ENCODE measurements at places on chromosomes 2 and 18.

GRCh38 chr18:44818668-44819403 lies 138.1 kb downstream of the SETBP1 start:
- no peak for DNase-seq

GRCh38 chr18:78948221-78948620 lies 31.4 kb upstream of the SALL3 start:
- DNase-seq: no peak

DNA sequence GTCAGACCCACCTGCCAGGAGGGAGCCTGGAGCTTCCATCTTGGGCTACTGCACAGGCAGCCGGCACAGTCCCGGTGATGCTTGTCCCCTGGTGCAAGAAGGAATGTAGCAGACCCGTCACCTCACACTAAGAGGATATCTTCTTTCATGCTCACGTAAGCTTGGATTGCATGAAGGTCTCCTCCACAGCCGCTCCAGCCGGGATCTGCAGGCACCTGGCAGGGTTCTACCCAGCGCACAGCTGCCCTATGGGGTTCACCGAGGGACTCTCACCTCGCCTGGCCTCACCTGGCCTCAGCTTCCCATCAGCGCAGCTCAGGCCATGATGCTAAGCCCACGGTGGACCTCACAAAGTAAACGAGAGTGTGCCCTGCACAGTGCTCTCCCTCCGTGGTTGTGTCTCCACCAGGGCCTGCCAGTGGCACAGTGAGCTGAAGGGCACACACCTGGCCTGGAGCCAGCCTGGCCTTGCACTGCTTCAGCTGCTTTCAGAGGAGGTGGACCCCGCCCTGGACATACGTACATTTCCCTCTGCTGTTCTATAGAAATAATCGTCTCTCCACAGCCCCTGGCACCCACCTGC lies 239.1 kb downstream of the SEPTIN10 start:
- no peak for DNase-seq

- DNase-seq: no peak
Measured at GRCh38 chr2:44930274-44931197, 11.0 kb upstream of the SIX3 start.

GRCh38 chr2:15809404-15809803 lies 130.9 kb upstream of the MYCN start:
- DNase-seq: no peak

GRCh38 chr2:216164087-216164486 lies 54.9 kb downstream of the XRCC5 start:
- DNase-seq: no peak

- no peak for DNase-seq
Measured at GRCh38 chr18:13362607-13363006, 144.0 kb downstream of the LDLRAD4 start.

- DNase-seq: no peak
Measured at GRCh38 chr18:24935896-24936295, 416.1 kb downstream of the ZNF521 start.

- no peak for DNase-seq
Measured at GRCh38 chr2:19878268-19879046, 23.3 kb downstream of the TTC32 start.

DNA sequence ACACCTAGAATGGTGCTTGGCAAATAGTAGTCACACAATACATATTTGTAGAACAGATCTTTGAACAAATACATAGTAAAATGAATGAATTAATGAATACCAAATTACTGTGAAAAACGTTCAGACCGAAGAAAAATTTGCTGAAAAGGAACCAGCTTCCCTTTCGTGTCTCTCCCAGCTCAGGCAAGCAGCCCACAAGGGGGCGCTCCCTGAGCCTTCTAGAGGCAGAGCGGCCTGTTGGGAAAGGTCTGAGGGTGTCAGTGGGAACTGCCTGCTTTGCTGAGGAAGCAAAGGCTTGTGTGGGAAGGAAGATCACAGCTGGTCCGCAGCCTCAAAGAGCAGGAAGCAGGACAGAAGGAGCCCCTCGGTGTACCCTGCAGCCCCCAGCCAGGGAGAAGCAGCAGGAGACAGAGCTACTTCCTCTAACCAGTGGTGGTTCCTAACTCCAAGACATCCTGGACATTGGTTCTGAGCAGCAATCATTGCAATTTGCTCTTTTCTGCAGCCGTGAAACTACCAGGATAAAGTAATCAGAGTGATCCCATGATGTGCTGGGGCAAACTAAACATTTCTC lies 231.1 kb downstream of the ANKRD30B start:
- DNase-seq: no peak

DNA sequence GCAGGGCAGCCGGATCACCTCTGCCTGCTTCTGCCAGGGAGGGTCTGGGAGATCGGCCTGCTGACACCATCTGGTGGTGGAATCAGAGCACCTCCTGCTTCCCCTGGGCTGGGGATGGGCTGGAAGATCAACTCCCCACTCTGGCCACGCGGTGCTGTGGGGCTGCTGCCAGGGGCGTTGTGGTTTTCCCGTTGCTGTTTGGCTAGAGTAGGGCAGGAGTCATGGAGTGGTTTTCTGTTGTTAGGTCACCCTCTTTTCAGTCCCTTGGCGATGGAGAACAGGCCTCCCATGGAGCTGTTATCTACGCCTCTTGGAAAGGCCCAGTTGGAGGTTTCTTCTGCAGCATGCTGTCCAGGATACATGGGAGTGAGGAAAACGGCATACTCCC lies 15.2 kb downstream of the BCL2L11 start:
- no peak for DNase-seq

DNA sequence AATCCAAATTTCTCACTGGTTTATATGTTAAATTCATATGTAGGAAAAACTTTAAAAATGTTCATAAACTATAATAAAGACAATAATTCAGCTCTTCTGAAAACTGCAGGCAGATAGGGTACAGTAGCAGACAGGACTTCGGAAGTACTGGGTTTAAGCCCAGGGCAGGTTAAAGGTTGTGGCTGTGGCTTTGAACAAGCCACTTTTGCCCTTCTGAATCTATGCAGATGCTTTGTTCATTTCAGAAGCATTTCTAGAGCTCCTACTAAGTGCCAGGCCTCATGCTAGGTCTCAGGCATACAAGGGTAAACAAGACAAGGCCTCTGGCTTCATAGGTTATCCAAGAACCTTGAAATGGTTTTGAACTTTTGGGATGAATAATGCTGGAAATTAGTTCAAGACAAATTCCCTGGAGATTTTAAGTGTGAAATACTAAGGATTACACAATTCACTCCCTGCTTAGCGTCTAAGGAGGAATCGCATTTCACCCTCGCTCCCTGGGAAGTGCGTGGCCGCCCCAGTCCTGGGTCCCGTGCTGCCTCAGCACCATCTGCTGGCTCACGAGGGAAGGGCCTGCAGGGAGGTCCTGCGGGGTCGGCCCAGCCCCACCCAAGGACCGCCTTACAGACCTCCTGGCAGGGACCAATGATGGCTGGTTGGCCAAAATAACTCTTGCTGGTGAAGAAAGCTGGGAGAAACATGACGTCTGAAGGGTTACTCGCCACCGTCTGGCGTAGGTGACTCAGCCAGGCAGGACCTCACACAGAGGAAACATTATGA lies 67.7 kb upstream of the L3MBTL4 start:
- DNase-seq: peak; percentile 0

Measured in CD4-positive, alpha-beta T cell treated with Interleukin-1 beta for 1 hour (primary cell).